Pancreas (tissue), 10 donors: ENCODE measurements at places on chromosomes 2 and 18. TPM values are rescaled to one million over a fixed set of nuclear protein-coding genes. Genes with fewer than 3 reads are reported as not detected.
A peak's percentile ranks its signal among the peaks of the same experiment; 100 is the strongest.

- no peaks in the 10 kb centered on the region for H3K4me1 ChIP-seq
- H3K36me3 ChIP-seq = no peaks in the 10 kb centered on the region
- no peak for DNase-seq
- H3K27me3 ChIP-seq = no peaks in the 10 kb centered on the region
Observed at GRCh38 chr2:236985761-236986339, 99.8 kb upstream of the COPS8 start.

DNA sequence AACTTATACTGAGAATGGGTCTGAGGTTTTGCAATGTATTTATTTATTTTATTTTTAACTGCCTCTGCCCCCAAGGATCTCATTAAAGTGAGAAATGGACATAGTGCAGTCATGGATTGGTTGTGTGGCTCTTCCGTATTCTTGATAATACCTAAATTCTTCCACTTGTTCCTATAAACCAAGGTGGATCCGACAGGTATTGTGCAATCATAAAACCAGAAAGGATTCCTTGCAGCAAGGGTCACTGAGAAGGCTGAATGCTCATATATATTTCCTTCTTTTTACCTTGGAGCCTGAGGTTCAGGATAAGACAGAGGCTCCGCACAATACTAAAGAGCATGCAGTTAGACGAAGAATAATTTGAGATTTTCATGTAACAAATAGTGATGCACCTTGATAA is 826.0 kb upstream of the SOX11 start:
- no peak overlapping the region for H3K27ac ChIP-seq
- H3K4me1 ChIP-seq = no peaks in the 10 kb centered on the region
- no peaks in the 10 kb centered on the region for H3K36me3 ChIP-seq
- H3K27me3 ChIP-seq = no peaks in the 10 kb centered on the region
- H3K4me3 ChIP-seq = no peak overlapping the region
- no peak for DNase-seq

DNA sequence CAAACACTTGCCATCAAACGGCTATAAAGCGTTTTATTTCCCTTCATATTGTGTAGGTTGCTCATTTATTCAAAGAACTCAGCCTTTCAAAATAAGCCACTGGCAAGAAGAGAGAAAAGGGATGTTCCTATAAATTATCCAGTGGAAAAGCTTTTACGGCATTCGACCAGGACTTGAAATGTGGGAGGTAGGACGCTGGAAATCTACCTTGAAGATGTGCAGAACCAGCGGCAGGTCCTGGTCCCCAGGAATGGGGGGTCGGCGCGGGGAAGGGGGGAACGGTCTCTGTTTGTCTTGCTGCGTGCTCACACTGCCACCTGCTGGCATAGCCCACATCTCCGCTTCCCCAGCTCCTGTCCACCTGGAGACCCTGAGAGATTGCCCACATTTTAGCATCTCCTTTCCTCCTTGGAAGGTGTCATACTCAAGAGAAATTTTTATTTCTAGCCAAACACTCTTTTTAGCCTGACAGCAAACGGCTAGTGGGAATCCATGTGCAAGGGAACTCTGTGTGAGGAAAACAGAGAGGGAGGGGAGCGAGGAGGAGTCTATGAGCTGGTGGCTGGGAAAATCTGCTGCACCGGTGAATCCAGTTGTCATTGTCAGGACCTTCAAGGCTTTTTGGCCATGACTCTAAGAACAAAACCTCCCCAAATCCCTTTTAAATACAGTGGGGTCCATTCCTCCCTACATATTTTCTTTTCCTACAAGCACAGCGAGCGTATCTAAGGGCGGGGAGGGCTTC is 349.0 kb upstream of the PKDCC start:
- H3K27me3 ChIP-seq = no peaks in the 10 kb centered on the region
- DNase-seq = peak; percentile 23
- H3K36me3 ChIP-seq = no peaks in the 10 kb centered on the region
- no peak overlapping the region for H3K27ac ChIP-seq
- H3K4me3 ChIP-seq = no peak overlapping the region
- no peaks in the 10 kb centered on the region for H3K4me1 ChIP-seq

- no peaks in the 10 kb centered on the region for H3K36me3 ChIP-seq
- no peaks in the 10 kb centered on the region for H3K27me3 ChIP-seq
- H3K4me1 ChIP-seq = peaks cover 4% of the 10 kb centered on the region
- peak overlapping the region; percentile 98 for H3K27ac ChIP-seq
- DNase-seq = peak; percentile 34
- peak overlapping the region; percentile 92 for H3K4me3 ChIP-seq
Observed at GRCh38 chr2:23925702-23926289, 1.1 kb downstream of the ATAD2B start.

The COLEC11 gene
- total RNA-seq = 3.6 TPM
